Ureter (tissue), 1 donor: ENCODE measurements at places on chromosomes 5 and 9. TPM values are rescaled to one million over a fixed set of nuclear protein-coding genes. Genes with fewer than 3 reads are reported as not detected.

RMRP gene
- 3,373 TPM for total RNA-seq

FCN2 gene
- 0.49 TPM for total RNA-seq

MACIR gene
- 6.2 TPM for total RNA-seq

RELL2 gene
- total RNA-seq = 4.4 TPM

SV2C gene
- 0.60 TPM for total RNA-seq

CMYA5 gene
- total RNA-seq = 33.4 TPM

CANX gene
- total RNA-seq = 584 TPM

SREK1IP1 gene
- 14.8 TPM for total RNA-seq

DNA sequence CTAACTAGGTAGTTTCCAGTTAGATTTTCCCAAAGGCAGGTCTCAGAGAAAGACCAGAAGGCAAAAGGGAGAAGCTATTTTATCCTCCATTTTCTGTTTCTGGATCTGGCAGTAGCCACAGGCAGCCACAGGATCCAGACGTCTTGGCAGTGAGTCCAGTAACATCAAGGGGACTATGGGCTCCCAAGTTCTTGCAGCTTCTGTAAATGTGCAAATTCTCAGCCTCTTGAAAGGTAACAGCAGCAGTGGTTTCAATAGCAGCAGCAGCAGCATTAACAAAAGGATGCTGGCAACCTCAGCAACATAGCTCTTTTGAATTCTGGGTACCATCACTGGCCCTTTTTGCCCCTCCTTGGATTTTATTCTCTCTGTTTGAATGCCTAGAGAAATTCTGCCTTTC lies 27.1 kb upstream of the IL33 start:
- DNase-seq = no peak

DNA sequence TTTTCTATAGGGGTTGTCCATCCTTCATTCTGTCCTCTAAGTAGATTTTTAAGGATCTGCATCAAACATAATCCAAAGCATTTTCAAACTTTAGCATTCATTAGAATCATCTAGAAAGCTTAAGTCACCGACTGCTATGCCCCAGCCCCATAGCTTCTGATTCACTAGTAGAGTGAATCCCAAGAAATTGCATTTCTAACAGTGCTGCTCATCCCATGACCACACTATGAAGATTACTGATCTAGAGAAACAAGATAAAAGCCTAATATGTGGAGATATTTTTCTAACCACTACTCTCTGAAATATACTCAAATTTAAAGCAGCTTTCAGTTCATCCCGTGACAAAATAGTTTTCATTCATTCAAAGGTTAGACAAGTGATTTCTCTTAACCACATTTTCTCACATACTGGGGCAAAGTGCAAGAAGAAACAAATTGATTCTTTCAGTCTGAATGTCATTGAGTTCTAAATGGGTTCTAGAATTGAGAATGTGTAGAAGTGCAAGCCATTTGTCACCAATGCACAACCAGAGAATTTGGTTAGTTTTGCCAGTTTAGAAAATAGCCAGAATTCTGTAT lies 286.9 kb upstream of the CD180 start:
- no peak for DNase-seq

DNA sequence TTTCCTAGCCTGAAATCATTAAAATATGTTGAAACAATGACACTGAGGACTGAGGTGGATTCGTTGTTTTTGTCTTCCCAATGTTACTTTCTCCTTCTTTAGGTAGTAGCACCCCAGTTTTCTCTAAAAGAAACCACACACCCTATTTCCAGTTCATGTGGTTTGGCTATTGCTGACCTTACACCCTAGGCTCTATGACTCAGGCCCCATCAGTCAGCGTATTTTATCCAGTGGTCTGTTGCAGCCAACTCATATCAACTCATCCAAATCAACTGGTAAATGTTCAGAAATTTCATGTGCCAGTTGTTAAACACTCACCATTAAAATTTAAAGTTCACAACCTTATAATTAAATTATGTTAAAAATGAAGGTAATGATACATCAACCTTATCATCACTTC lies 44.6 kb upstream of the NFIB start:
- no peak for DNase-seq

GRCh38 chr9:20550326-20550725 lies 72.0 kb downstream of the MLLT3 start:
- no peak for DNase-seq

GRCh38 chr9:87643107-87643650 lies 82.7 kb upstream of the CTSL start:
- DNase-seq = no peak

GRCh38 chr5:149550594-149551226 lies 529 bp downstream of the CSNK1A1 start:
- no peak for DNase-seq

DNA sequence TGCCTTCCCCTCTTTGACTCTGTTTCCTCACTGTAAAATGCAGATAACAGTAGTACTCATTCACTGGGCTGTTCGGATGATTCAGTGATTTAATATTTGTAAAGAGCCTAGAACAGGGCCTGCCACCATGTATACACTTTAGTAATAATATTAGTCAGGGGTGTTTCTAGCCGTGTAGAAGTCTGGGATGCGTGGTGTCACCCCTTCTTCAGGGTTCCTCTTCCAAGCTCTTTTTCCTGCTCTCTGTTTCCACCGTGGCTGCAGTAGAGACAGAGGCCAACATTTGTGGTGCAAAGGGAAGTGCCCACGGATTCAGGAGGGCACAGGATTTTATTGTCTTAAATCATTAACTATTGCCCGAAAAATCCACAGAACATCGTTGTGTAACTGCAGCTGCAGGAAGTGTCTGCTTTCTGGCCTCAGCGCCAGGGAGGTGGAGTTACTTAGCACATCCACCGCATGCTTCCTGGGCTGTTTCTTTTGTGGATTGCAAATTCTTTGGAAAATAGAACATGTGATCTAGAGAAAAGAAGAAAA lies 61.7 kb downstream of the TRIO start:
- peak; percentile 64 for DNase-seq

DNA sequence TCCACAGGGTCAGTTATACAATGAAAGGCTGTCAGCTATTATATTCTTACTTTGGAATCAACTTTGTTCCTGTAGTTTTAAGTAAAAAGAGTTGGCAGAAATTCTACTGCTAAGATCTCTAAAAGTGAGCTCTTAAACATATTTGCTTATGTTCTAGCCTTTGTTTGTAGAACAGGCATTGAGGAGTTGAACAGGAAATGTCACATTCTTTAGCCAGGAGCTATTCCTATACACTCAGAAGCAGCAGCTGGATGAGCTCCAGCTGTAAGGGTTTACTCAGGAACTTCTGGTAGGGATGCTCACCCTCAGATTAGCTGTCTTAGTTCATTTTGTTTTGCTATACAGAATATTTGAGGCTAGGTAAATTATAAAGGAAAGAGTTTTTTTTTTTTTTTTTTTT lies 22.4 kb upstream of the SPINK14 start:
- peak; percentile 53 for DNase-seq

- no peak for DNase-seq
Measured at GRCh38 chr5:172852490-172853354, 18.7 kb downstream of the ERGIC1 start.

DNA sequence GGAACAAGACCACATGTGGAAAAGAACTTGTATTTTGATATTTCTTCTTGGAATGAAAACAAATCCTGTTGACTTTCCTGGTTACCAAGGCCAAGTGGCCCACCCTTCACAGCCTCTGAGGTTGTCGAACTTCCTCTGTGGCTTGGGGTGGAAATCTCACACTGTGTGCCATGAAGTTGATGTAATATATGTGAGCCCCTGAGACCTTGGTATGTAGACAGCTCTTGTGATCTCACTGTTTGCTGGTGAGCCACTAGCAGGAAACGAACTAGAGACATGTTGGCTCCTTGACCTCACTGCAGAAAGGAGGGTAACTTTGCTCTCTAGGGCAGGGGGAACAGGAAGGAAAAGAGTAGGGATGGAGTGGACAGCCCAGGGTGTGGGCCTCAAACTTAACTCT lies 159.4 kb downstream of the ARHGAP26 start:
- DNase-seq = no peak

DNA sequence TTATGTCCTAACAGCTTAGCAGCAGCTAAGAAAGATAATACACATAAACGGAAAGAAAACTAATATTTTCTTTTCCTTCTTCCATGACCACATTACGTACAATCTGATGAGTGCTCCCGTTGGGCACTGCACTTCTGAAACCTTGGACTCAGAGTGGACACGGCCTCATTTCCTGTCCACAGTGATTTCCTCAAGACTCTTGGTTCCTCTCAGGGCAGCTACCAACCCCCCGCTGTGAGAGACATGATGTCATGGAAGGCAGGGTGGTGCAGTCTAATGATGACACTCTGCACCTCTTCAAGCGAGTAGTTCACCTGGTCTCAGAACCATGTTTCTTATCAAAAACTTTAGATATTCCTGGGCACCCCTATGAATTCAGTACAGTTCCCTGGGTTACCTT lies 68.7 kb upstream of the CTSL start:
- no peak for DNase-seq
